ENCODE measurements at places on chromosomes 13 and 19.
A peak's percentile ranks its signal among the peaks of the same experiment; 100 is the strongest.

GRCh38 chr13:48144413-48145035, 49.6 kb upstream of the MED4 start:
- DNase-seq: no peak

- DNase-seq: no peak
Measured at GRCh38 chr13:30418075-30418716, 4.1 kb upstream of the UBE2L5 start.

DNA sequence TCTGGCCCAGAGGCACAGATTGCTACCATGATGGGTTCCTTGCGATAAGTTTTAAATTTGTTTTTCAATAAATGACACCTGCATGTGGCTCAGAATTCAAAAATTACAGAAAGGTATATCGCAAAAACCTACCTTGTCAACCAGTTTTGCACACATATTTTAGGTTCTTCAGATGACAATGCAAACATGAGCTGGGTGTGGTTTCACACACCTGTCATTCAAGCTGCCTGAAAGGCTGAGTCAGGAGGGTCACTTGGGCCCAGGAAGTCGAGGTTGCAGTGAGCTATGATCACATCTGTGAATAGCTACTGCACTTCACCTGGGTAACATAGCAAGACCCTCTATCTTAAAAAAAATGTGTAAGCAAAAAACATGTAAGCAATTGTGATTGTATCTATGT, 56.1 kb downstream of the DNM2 start:
- DNase-seq: no peak

- no peak for DNase-seq
Measured at GRCh38 chr13:110916301-110917142, 1.7 kb upstream of the ANKRD10 start.

DNA sequence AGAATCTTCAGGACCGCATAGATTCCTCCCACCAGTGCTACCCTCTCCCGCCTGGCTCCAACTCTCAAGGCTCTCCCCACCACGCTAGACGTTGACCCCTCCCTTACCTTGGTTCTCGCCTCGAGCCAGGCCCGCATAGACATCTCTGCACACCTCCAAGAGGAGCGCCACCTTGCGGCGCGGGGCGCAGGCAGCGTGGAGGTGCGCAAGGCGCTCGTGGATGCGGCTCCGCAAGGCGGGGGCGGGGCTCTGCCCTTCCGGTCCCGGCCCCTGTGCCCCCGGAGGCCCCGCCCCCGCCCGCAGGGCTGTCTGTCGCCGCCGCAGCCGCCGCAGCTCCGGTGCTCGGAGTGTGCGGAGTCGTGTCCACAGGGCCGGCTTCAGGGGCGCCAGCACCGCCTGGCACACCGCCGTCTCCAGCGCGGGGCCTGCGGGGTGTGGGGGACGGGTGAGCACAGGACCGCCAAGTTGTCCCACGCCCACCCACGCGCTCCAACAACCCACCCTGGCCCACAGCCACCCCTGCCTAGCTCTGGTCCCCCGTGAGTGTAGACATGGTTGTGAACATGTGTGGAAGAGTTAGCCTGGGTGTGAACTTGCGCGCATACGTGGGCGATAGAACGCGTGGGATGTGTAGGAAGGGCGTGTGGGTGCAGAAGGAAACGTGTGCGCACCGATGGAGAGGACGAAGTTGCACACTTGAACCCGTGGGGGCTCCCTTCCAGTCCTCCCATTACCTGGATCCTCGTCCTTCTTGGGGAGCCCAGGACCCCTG, 8.1 kb downstream of the RINL start:
- DNase-seq: peak; percentile 84

- DNase-seq: no peak
Measured at GRCh38 chr13:106941779-106942178, 373.8 kb upstream of the ARGLU1 start.
